ENCODE measurements at places on chromosomes 12 and 14.
A peak's percentile ranks its signal among the peaks of the same experiment; 100 is the strongest.

DNA sequence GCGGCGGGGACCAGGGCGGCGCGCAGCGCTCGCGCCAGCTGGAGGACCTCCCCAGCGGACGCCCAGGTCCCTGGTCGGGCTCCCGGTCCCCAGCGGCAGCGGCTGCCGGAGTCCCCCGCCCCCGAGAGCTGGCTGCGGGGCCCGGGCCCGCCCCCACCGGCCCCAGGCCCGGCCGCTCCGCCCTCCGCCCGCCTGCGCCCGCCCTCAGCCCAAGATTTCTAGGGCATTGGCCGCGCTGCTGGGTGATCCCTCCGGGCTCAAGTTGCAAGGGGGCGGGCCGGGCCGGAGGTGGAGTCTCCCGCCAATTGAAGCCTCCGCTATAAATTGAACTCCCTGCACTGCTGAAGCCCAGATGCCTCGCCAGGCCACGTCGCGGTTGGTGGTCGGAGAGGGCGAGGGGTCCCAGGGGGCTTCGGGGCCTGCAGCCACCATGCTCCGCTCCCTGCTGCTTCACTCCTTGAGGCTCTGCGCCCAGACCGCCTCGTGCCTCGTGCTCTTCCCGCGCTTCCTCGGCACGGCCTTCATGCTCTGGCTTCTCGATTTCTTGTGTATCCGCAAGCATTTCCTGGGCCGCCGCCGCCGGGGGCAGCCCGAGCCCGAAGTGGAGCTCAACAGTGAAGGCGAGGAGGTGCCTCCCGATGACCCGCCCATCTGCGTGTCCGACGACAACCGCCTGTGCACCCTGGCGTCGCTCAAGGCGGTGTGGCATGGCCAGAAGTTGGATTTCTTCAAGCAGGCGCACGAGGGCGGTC is at the start of gene DIO3:
TSS of gene DIO3 (plus strand) at position 351 of the 752 bp plus-strand sequence.
- no peak for DNase-seq

DNA sequence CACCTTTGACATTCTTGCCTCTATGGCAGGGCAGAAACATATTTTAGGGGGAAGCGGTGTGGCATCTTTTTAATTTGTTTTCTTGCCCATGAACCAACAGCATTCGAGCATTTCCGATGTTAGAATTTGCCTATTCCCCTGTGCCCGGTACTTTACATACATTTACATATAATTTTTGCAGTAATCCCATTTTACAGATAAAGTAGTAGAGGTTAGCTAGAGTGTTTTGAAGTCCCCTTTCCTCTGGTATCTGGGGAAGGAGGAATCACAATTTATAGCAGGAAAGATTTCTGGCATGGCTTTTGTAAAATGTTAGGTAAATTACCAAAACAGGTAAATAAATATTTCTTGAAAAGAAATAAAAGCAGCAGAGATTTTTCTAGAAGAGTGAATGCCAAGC is 1.6 kb downstream of the BORCS5 start:
- no peak for DNase-seq

DNA sequence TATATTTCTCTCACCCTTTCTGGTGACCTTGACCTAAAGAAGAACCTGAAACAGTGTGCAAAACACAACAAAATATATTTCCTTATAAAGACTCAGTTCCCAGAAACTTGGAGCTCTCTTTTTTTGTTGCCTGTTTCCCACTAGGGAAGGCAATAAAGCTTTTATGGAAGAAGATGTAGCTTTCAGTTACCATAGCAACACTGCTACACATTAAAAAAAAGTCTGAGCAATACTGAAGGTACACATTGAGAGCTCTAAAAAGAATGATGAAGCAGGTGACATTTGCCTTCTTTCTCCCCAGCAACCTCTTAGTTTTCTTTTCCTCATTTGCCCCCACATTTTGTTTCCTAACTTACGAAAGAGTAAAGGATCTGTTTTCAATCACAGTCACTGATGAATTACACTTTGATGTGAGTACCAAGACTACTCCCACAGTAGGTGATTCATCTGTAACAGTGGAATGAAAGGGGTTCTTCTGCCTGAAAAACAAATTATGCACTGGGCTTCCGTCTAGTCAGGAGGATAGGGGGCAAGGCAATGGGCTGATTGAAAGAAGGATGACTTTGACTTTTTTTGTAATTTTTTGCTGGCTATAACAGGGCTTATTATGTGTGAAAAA is 1.1 kb upstream of the CATSPERB start:
- DNase-seq: no peak

DNA sequence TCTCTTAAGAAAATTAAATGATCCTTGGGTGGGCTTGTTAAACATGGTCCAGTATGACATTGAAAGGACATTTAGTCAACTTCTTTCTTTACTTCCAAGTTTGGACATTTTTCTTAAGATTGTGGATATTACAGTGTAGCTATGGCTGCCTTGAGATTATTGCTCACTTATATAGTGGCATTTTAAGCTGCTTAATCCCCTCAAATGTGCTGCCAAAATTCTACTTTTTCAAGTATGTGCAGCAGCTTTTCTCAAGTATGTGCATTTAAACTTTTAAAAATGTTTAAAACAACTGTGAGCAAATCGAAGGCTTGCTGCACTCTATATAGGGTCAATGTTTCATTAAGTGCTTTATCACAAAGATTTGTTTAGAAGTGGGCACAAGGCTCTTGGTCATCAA is 7.4 kb downstream of the TXNRD1 start:
- DNase-seq: no peak

DNA sequence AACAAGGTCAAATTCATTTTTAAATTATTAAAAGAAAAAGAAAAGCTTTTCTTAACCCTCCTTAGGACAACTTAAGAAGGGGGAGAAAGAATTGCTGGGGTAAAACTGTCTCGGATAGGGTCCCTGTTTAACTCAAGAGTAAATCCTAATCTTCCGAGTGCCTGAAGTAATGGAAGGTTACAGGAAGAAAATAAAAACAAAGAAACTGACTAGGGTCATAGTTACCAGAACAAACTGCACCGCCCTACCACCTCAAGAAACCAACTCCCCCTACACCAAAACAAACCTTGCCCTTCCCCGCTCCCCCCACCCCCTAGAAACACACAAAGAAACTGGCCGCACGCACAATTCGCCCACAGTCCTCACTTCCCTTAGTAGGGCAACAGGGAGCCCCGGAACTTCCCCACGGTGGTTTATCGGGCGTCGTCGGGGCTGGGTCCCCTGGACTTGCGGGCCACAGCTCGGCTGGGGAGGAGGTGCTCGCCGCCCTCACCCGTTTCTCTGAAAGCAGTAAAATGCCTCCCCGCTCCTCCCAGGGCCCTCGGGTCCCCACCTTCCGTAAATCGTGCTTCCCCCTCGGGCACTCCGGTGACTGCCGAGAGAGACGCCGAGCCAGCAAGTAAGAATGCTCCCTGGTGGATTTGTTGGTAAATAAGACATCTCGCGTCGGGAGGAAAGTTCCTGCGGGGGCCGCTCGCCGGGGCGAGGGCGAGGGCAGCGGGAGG is 2.4 kb downstream of the SINHCAF start:
- DNase-seq: peak; percentile 49

Measured in CD4-positive, alpha-beta T cell treated with Interleukin-6 for 4 hours (primary cell).